ENCODE measurements at places on chromosomes 1 and 21.

DNA sequence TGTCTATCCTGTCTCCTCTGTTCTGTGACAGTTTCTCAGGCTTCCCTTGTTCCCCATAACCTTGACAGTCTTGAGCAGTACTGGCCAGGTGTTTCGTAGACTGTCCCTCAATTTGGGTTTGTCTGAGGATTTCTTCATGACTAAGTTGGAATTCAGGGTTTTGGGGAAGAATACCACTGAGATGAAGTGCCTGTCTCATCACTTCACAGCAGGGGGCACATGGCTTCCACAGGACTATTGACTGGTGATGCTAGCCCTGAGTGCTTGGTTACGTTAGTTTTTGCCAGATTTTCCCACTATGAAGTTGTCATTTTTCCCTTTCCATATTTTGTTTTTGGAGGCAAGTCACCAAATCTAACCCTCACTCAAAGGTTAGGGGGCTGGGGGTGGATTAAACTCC is 45.7 kb downstream of the CDCP2 start:
- no peak for DNase-seq

DNA sequence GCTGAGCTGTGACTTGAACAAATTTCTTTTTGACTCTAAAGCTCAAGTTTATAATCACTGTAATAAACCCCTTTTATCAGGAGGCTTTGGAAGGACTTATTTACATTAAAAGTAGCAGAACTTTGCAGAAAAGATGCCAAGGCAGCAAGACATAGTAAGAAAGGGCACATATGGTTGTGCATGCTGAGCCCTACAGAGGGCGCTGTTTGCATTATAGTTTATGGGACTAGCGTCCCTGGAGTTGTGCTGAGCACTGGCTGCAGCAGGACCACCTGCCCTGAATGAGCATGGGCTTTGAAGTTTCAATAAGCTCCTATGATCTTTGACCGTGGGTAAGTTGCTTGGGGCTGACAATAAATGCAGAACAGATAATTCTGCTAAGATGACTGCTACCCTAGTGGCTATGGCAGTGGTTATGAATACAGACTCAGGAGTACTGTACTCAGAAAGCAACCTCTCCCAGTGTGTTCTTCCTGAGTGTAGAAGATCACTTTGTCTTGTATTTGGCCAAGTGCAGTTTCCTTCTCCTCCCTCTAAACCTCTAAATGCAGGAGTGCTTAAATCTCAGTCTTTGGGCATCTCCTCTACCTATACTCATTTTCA is 45.4 kb upstream of the USP1 start:
- peak; percentile 19 for DNase-seq

DNA sequence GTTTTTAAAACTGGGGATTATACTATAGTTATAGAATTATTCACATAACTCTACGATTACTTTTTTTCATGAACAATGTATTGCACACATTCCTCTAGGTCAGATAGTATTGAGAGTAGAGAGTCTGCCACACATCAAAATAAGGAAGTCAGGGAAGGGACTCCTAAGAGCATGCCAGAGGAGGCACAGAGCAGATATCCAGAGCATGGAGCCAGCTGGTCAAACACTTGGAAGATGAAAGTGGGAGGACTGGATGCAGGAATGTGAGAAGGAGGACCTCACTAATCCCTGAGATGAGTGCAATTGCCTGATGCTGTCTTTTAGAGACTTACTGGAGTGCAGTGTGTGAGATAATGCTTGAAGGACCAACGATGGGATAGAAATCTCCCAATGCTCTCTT is 9.6 kb upstream of the RFX5 start:
- DNase-seq = no peak

- no peak for DNase-seq
Measured at GRCh38 chr1:173934440-173934839, 17.3 kb upstream of the SERPINC1 start.

DNA sequence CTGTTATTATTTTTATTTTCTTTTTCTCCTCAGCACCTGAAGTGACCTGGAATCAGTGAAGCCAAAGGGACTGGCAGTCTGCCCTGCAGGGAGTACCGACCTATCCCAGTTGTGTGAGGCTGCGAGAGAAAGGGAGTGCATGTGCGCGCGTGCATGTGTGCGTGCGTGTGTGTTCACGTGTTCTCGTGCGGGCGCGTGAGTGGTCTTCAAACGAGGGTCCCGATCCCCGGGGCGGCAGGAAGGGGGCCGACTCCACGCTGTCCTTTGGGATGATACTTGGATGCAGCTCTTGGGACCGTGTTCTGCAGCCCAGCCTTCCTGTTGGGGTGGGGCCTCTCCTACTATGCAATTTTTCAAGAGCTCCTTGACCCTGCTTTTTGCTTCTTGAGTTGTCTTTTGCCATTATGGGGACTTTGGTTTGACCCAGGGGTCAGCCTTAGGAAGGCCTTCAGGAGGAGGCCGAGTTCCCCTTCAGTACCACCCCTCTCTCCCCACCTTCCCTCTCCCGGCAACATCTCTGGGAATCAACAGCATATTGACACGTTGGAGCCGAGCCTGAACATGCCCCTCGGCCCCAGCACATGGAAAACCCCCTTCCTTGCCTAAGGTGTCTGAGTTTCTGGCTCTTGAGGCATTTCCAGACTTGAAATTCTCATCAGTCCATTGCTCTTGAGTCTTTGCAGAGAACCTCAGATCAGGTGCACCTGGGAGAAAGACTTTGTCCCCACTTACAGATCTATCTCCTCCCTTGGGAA is 123.3 kb downstream of the PRDM2 start:
- DNase-seq = no peak

DNA sequence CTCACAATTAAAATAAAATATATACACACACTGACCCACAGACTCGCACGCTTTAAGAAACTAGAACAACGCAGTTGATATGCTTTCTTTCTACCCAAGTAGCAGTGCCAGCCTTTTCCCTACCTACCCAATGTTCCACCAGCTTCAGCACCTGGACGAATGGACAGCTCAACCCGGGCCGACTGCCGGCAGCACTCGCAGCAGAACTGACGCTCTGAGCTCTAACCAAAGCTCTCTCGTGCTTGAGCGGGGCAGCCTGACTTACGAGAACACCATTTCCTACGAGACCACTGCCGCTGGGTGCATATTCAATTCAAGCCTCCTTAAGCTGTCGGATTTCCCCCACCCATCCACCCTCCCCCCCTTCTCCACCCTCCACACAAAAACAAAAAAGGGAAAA is 127.4 kb upstream of the DPYD start:
- peak; percentile 68 for DNase-seq

GRCh38 chr1:245526141-245526540 is 371.4 kb downstream of the KIF26B start:
- no peak for DNase-seq

DNA sequence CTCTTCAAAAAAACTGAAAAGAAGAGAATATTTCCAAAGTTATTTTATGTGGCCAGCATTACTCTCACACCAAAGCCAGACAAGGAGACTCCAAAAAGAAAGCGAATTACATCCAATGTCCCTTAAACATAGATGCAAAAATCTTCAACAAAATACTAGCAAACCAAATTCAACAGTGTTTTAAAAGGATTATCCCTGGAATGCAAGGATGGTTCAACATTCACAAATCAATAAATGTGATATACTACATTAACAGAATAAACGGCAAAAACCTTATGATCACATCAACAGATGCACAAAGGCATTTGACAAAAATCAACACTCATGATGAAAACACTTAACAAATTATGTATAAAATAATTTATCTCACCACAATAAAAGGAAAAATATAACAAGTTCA is 207.8 kb downstream of the DENND1B start:
- DNase-seq = peak; percentile 4

GRCh38 chr1:155352631-155353030 is 31.9 kb downstream of the RUSC1 start:
- no peak for DNase-seq

DNA sequence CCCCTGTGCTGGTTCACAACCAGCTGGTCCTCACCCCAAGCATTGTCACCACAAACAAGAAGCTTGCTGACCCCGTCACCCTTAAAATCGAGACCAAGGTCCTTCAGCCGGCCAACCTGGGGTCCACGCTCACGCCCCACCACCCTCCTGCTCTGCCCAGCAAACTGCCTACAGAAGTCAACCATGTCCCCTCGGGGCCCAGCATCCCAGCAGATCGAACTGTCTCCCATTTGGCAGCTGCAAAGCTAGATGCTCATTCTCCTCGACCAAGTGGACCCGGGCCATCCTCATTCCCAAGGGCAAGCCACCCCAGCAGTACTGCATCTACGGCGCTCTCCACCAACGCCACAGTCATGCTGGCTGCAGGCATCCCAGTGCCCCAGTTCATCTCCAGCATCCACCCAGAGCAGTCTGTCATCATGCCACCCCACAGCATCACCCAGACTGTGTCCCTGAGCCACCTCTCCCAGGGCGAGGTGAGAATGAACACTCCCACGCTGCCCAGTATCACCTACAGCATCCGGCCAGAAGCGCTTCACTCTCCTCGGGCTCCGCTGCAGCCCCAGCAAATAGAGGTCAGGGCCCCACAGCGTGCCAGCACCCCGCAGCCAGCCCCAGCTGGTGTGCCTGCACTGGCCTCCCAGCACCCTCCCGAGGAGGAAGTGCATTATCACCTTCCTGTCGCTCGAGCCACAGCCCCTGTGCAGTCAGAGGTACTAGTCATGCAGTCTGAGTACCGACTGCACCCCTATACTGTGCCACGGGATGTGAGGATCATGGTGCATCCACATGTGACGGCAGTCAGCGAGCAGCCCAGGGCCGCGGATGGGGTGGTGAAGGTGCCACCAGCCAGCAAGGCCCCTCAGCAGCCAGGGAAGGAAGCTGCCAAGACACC is 40.6 kb downstream of the ZBTB17 start:
- DNase-seq = no peak
